Lung (tissue), 17 donors: ENCODE measurements at places on chromosomes 2 and 18. TPM values are rescaled to one million over a fixed set of nuclear protein-coding genes. Genes with fewer than 3 reads are reported as not detected.

GRCh38 chr18:13480571-13481255 is 245.6 kb downstream of the FAM210A start:
- DNase-seq = no peak

TNS1 gene
- total RNA-seq = 308 TPM

TUBB8B gene
- total RNA-seq = not detected

DNA sequence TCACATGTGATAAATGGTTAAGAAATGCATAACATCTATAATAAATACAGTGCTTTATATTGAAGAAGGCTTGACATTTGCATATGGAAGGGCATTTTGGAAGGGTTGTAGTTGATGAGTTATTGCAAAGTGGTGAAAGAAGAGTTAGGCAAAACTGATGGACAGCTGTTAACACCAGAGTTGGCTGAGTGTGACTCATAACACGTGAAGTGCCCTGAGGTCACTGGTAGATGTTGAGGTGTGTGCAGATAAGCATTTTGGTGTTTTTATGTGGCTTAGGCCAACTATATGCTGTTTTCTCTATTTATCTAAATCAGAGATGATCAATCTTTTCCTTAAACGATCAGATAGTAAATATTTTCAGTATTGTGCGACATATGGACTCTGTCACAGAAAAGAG is 154.3 kb upstream of the KCNH7 start:
- DNase-seq = no peak

DNA sequence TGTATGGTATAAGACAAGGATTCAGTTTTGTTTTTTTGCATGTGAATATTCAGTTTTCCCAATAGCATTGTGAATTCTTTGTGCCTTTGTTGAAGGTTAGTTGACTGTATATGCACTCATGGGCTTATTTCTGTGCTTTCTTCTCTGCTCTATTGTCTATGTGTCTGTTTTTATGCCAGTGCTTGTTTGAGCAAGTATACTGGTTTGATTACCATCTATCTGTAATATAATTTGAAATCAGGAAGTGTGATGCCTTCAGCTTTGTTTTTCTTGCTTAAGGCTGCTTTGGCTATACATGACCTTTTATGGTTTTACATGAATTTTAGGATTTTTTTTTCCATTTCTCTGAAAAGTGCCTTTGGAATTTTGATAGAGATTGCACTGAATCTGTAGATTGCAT is 23.5 kb downstream of the COLEC11 start:
- no peak for DNase-seq

NT5C1B gene
- not detected for total RNA-seq

DNA sequence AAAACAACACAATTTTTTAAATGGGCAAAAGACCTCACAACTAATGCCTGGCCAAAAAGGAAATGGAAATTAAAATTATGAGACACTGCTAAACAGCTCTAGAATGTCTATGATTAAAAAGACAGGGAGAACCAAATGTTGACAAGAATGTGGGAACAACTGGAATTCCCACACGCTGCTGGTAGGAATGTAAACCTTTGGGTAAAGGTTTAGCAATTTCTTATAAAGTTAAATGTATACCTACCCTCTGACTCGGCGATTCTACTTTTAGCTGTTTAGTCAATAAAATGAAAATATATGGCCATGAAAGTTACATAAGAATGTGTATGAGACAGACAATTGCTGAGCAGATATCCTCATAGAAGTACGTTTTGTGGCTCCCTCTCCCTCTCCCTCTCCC is 60.9 kb downstream of the ATF2 start:
- DNase-seq = no peak

DNA sequence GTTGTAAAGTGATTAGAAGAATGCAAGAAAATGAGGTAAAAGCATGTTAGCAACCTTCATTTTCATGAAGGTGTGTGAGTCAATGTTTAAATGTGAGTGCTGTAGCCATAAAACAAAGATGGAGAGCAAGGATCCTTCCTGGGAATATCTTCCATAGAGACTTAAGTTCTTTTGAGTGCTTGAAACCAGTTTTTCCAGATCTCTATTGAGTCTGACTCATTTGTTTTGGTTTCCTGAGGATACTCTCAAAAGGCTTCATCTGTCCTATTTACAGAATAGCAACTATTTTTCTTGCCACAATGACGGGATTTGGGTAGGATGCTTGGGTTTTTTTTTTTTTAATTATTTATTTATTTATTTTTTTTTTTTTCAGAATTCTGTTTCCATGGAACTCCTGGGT is 45.9 kb upstream of the ASB1 start:
- DNase-seq = no peak

DNA sequence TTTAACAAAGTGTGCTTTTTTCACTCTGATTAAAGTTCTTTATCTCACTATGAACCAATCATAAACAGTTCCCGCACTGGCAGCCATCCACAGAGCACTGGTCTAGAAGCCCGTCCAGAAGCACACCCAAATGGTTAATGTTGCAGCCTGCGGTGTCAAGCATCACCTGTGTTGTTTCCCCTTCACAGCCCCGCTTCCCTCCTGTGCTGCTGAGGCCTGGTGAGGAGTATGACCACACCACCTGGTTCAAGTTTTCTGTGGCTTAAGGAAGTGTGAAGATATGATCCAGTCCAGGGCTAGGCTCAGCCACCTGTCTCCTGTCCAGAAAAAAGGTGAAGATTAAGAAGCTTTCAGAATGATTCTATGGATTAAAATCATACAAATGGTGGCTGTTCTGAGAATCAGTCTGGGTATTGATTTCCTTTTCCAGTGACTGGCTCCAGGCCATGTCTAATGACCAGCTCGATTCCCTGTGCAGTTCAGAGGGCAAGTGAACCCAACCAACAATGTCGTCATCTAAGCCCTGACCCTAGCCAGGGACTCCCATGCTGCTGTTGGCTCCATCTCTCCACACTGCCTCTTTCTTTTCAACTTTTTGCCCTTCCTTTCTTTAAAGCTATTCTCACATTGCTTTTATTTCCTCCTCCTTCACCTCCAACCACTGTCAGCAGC is 17.7 kb downstream of the SRSF7 start:
- DNase-seq = no peak

GALR1 gene
- 0.03 TPM for total RNA-seq

DNA sequence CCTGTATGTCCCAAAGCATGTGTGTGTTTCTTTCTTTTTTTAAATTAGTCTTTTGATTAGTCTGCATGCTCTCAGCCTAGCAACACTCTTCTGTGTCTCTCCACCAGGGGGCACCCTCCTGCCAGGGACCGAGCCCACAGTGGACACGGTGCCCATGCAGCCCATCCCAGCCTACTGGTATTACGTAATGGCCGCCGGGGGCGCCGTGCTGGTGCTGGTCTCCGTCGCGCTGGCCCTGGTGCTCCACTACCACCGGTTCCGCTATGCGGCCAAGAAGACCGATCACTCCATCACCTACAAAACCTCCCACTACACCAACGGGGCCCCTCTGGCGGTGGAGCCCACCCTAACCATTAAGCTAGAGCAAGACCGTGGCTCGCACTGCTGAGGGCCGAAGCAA is 93.8 kb downstream of the NRP2 start:
- no peak for DNase-seq

- DNase-seq = no peak
Observed at GRCh38 chr2:85596026-85596333, 435 bp downstream of the RNF181 start.

XDH gene
- 0.71 TPM for total RNA-seq

GRCh38 chr18:34867520-34867919 is 157.4 kb downstream of the DTNA start:
- DNase-seq = peak; percentile 14

DNA sequence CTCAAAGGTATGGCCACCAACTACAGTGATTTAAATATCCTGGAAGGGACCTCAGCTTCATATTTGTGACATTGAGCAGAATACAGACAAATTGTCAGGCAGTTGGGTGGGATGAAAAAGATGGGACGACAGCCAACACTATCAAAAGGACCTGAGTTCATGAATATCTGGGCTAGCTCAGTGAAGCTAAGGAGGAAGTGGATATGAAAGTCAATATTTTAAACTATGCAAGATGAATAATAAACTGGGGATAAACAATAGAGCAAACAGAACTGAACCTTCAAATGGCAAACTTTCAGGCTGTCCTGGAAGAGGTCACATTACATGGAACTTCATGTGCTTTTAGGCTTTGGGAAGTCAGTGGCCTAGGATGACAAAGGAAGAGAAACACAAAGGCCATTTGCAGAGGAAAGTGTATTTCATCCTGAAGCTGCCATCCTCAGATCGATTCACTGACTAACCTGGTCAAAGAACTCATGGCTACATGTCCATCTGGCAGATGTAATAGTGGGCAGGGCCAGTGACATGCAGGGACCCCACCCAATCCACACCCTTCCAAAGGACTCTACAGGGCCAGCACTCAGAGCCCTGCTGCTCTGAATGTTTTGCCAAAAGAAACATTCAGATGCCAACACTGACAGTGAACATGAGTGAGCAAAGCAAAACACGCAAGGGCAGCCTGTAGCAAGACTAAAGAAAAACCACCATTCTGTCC is 175.7 kb downstream of the ETAA1 start:
- DNase-seq = no peak

CRYBA2 gene
- total RNA-seq = not detected

DNA sequence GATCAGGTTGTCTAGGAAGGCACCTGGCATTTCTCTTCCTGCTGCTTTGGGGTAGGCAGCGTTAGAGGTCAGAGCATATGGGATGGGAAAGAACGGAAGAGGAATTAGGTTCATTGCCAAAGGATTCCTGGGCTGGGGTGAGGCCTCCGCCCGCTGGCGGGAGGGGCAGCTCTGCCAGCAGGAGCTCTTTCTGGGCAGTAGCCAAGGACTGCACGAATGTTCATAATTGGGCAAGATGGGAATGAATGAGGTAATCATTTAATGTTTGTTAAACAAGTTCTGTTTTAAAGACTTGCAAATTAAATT is 253.9 kb downstream of the AGAP1 start:
- no peak for DNase-seq

FBXO48 gene
- 1.9 TPM for total RNA-seq

ZNF804A gene
- total RNA-seq = 0.17 TPM

DNA sequence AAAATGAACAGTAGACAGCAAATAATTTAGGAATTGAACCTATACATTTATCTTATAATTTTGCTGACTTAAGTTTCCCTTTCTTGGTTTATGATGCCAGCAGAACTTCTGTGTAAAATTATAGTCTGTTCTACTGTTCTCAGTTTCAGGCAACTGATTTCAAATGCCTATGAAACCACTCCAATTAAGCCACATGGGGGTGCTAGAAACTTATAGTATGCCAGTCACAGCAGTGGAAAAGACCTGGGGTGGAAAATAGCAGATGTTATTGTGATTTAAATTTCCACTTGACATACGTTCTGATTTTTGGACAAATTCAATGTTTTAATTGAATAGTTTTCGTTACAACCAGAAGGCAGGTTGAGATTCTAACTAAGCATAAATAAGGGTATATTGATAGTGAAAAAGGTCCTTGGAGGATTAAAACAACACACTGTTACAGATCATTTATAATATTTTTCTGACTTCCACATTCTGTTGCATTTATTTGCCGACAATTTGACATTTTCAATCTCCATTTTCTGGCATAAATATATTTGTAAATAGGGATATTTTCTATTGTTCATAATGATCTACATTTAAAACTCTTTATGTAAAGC is 61.4 kb downstream of the CPS1 start:
- DNase-seq = peak; percentile 13

DNA sequence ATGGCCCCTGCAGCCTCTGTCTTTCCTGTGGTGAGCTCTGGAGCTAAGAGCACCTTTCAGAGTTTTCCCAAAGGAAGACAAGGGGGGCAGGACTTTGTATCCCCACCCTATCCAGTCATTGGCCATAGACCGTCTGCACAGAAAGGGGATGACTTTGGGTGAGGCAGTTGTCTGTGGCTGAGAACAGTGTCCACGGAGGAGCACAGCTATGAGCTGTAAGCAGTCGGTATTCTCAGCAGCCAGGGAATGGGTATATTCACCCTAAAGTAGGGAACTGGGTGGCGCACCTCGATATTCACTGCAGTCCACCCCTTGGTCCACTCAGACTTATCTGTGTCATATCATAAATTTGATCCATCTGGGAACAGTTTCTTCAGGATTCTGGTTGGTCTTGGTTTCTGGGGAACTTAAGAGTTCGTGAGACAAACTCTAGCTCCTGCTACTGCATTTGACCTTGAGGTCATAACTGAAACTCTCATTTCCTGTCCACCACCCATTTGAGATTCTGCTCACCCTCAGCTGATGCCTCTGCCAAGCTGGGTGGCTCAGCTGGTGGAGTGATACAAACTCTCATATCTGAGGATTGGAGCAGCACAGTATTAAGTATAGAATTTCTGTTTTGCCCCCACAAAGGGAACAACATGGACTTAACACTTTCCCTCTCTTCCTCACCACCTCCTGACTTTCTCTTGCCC is 45.2 kb upstream of the SCG2 start:
- DNase-seq = no peak

DNA sequence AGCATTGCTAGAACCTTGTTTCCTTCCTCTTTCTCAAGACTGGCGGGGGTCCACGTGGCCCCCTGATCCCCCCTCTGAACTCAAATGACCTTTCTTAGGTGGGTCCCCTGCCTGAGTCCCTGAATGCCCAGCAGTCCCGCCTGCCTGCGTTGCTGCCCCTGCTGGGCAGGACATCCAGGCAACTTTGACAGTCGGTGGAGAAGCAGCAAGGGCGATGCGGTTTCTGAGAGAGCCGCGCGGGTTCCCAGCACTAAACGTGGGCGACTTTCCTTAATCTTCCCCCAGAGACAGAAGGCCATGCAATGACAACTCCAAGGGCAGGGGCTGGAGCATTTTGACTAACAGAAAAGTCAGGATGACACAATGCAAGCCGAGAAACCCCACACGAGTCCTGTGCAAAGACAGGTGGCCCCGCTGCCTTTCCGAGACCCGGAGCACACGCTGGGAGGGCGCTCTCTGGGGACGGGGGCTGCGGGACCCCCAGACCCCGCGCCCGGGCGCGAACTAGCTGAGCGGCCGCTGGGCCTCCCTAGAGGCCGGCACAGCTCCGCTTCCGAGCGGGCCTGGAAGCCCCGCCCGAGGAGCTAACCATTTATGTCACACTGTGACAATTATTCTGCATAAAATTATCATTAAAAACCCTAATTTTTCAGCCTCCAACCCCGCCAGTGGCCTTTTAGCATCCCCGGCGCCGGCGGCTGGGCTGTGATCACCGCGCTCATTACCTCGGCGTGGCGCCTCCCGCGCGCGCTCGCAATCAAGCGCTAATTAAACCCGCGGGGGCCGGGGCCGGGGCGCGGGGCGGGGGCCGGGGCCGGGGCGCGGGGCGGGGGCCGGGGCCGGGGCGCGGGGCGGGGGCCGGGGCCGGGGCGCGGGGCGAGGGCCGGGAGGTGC is 27.4 kb downstream of the ASB18 start:
- no peak for DNase-seq

- no peak for DNase-seq
Observed at GRCh38 chr2:151918308-151918707, 90.1 kb upstream of the ARL5A start.

NEB gene
- total RNA-seq = 0.83 TPM
